Prostate gland (tissue), 2 donors: ENCODE measurements at places on chromosomes 16 and 17. TPM values are rescaled to one million over a fixed set of nuclear protein-coding genes. Genes with fewer than 3 reads are reported as not detected.

Gene TNP2
- not detected for total RNA-seq

Gene HES7
- total RNA-seq, result 0.34 TPM

Gene KIF18B
- total RNA-seq, result 2.5 TPM

Gene ABCA9
- 5.6 TPM for total RNA-seq

Gene RHBDF1
- total RNA-seq, result 55.4 TPM
